ENCODE measurements at places on chromosomes 13 and 19.

DNA sequence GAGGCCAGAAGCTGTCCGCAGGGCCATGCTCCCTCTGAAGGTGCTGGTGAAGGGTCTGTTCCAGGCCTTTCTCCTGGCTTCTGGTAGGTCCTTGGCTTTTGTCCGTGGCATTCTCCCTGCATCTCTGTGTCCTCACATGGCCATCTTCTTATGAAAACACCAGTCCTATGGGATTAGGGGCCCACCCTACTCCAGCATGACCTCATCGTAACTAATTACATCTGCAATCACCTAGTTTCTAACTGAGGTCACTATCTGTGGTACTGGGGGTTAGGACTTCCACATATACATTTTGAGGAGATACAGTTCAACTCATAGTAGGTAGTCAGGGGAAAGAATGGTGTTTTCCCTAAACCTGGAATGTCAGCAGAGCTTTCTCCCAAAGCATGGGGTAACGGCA lies 3.1 kb downstream of the C13orf42 start:
- no peak for DNase-seq

DNA sequence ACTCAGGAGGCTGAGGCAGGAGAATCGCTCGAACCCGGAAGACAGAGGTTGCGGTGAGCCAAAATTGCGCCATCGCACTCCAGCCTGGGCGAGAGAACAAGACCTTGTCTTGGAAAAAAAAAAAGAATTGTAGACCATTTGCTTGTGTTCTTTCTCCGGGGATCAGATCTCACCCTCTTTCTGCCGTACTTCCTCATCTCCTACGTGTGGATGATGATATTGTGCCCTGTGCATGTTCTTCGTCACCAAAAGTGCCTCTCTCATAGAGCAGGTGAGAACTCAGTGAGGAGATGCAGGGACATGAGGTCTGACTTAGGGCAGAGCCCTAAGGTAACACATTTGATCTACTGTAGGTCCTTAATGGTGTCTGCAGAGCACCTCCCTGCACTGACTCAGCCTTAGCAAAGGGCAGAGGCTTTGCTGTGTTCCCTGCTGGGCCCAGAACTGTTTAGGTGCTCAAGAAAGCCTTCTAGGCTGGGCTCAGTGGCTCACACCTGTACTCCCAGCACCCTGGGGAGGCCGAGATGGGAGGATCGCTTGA lies 1.3 kb downstream of the APOC2 start:
- no peak for DNase-seq

DNA sequence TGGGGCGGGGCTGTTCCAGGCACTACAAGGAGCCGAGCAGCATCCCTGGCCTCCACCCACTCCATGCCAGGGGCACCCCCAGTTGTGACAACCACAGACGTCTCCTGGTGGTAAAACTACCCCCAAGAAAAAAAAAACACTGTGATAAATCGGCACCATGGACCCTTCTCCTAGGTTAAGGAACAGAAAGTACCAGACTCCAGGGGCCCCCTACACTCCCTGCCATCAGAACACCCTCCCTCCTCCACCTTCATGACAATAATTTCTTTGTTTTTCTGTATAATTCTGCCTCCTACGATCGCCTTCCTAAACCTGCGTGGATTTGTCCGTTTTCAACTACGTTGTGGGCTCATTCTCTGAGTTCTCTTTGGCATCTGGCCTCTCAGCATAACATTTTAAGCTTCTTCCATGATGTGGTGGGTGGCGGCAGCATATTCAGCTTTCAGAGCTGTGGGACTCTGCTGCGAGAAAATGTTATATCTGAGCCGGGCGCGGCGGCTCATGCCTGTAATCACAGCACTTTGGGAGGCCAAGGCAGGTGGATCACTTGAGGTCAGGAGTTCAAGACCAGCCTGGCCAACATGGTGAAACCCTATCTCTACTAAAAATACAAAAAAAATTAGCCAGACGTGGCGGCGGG lies 8.6 kb downstream of the TLE2 start:
- no peak for DNase-seq

DNA sequence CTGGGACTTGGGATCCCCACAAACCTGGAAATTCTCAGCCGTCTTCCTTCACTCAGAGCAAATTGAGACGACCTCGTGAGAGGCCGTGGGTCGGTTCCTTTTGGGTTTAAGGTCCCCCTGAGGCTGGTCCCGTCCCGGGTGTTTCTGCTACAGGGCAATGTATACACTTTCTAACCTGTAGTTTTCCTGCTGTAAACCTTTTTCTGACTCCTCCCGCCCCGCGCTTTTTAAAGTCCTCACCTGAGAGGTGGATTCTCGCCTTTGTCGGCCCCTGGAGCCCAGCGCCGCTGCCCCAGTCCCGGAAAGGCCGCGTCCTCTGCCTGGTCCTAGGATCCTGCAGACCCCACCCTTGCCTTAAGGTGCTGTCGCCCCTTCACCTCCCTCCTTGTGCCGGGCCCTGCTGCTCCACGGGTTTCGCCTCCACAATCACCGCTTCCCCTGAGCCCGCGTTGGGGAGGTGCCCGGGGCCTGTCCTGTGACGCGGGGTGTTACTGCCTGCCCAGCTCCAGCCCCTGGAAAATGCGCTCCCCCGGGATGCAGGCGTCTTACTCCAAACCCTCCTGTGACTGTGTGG lies 391 bp downstream of the ZNF761 start:
- DNase-seq: peak; percentile 14

DNA sequence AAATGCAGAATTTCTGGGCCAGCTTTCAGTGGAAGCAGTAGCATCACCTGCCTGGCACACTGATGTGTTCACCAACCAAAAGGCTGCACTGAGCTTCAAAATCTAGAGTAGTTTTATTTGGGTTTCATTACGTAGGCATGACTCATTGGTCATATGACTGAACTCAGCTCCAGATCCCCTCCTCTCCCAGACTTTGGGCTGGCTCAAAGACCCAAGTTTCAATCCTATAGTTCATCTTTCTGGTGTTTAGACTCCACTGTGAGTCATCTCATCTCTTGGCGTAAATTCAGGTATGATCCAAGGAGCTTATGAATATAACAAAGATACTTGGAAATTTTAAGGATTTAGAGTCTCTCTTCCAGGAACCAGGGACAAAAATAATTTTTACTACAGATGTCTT lies 17.7 kb downstream of the ZMYM5 start:
- peak; percentile 96 for DNase-seq

DNA sequence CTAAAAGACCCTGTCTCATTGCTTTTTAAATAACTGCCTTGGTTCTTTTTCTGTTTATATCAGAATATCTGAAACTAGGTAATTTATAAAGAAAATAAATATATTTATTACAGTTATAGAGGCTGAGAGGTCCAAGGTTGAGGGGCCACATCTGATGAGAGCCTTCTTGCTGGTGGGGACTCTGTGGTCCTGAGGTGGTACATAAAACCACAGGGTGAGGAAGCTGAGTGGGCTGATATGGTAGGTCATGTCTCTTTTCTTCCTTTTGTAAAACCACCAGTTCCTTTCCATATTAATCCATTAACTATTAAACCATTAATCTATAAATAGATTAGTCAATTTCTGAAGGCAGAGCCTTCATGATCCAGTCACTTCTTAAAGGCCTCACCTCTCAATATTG lies 109.5 kb upstream of the SPRY2 start:
- DNase-seq: no peak

GRCh38 chr13:44132710-44133109 lies 240.9 kb upstream of the SERP2 start:
- peak; percentile 54 for DNase-seq

GRCh38 chr13:71789693-71790329 lies 77.2 kb downstream of the DACH1 start:
- no peak for DNase-seq

- DNase-seq: peak; percentile 73
Measured at GRCh38 chr19:32876919-32877285, 7.3 kb upstream of the SLC7A9 start.

- no peak for DNase-seq
Measured at GRCh38 chr13:20206065-20206697, 13.4 kb upstream of the GJB2 start.

DNA sequence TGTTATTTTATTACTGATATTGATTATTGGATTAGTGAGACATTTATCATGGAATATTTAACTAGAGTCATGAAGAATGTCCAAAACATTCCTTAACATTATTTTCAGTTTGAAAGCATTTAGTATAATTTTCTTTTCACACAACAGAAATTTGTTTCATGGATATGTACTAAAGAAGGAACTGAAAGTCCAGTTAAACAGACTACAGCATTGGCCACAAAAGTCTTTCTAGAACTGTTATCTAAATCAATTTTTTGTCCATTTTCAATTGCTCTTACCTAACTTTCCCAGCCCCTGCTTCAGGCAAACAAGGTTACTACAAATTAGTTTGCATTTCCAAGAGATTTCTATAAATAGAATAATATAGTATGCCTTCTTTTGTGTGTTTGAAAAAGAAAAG lies 1018.0 kb upstream of the PCDH20 start:
- DNase-seq: no peak

- peak; percentile 74 for DNase-seq
Measured at GRCh38 chr19:11035441-11036377, 53.6 kb upstream of the LDLR start.

DNA sequence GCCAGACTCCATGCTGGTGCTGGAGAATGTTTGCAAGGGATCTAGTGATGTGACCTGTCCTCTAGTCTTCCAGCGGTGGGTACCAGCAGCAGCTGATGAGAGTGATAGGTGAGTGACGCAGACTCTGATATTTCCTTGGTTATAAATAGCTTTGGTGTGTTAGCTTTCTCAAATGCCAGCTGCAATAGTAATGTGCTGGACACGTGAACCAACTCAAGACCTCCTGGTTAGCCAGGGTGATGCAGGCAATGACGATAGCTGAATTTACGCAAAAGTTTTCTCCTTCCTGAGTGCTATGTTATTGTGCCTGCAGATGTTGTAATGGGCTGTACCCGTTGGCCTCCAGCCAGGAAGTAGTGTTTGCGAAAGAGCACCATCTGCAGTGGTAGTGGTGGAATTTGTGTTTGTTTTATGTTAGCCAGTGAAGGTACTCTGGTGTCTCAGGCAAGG lies 129.5 kb downstream of the CYSLTR2 start:
- peak; percentile 100 for DNase-seq

DNA sequence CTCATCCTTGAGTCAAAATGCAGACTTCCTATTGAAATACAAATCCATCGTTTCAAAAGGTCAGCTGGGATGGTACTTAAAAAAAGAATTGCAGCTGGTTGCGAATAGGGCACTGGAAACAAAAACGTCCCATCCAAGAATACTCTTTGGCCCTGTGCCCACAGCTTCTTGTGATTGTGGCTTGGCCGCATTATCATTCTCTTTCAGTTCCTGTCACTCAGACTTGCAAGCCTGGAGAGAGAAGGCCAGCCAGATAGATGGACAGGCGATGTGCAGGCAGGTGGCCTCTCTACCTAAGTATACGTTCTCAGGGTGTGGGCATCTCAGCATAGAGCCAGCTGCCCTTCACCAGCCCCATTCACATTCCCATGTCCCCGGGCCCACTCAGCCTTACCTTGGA lies 208.5 kb upstream of the ZNF536 start:
- no peak for DNase-seq

DNA sequence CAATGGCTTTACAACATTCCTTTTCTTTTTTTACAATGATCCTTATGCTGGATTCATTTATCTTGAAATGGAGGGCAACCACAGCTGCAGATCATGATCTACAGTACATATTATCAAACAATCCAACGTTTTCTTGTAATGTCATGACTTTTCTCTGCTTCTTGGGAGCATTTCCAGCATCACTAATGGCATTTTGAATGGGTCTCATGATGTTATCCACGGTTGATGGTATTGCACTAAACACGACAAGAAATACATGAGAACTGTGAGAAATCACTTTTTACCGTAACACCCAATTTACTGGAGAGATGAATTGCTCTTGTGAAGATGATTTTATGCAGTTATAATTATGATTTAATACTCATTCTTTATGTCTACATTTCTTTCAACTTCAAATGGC lies 16.2 kb upstream of the ACOD1 start:
- no peak for DNase-seq

DNA sequence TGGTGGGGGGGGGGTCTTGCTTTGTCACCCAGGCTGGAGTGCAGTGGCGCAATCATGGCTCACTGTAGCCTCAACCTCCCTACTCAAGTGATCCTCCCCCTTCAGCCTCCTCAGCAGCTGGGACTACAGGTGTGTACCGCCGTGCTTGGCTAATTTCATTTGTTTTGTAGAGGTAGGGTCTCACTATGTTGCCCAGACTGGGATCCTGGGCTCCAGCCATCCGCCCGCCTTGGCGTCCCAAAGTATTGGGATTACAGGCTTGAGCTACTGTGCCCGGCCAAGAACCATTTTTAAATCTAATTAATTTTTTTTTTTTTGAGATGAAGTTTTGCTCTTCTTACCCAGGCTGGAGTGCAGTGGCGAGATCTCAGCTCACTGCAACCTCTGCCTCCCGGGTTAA lies 18.2 kb upstream of the JUND start:
- no peak for DNase-seq

DNA sequence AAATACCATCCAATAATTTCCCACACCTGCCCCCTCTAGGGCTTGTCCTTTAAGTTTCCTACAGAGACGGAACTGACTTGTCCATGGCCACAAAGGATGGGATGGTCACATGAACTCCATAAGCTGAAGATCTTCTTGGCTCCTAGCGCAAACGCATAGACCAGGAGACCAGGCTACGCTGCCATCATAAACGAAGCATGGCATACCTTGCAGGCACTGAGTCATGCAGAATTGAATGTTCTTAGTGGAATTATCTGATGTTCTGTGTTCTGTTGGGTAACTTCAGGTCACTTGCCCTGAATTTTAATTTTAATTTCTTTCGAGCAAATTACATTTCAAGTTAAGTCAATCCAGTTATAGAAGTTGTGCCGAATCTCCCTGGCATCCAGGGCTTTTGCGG lies 96.4 kb upstream of the STARD13 start:
- DNase-seq: peak; percentile 13

- DNase-seq: peak; percentile 97
Measured at GRCh38 chr13:110017379-110017778, 231.0 kb upstream of the IRS2 start.

DNA sequence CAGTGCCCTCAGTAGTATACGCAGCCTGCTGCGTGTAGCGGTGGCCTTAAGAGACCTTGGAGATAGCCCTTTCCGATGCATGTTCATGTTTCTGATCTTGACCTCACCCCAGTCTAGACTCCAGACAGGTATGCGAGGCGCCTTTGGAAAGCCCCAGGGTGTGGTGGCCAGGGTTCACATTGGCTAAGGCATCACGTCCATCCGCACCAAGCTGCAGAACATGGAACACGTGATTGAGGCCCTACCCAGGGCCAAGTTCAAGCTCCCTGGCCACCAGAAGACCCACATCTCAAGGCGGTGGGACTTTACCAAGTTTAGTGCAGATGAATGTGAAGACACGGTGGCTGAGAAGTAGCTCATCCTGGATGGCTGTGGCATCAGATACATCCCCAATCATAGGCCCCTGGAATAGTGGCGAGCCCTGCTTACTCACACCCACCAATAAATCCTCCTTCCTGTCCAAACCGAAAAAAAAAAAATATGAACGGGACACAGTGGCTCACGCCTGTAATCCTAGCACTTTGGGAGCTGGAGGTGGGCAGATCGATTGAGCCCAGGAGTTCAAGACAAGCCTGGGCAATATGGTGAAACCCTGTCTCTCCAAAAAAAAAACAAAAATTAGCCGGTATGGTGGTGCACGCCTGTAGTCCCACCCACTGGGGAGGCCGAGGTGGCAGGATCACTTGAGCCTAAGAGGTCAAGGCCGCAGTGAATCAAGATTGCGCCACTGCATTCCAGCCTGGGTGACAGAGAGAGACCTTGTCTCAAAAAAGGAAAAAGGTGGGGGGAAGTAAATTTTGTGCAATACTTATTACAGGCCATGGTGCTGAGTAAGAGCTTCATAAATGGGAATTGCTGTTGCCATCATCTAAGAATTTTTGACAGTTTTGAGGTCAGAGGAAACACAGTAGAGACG lies 12.4 kb upstream of the CBLC start:
- peak; percentile 76 for DNase-seq
